ENCODE measurements at places on chromosomes 2 and 18. TPM values are rescaled to one million over a fixed set of nuclear protein-coding genes. Genes with fewer than 3 reads are reported as not detected.

GRCh38 chr2:235360446-235360845, 133.4 kb upstream of the AGAP1 start:
- no peak for DNase-seq
- H3K36me3 ChIP-seq, result no peaks in the 10 kb centered on the region
- no peaks in the 10 kb centered on the region for H3K27me3 ChIP-seq
- H3K4me1 ChIP-seq, result no peaks in the 10 kb centered on the region
- no peak overlapping the region for H3K27ac ChIP-seq

LHCGR gene
- not detected for total RNA-seq

DNA sequence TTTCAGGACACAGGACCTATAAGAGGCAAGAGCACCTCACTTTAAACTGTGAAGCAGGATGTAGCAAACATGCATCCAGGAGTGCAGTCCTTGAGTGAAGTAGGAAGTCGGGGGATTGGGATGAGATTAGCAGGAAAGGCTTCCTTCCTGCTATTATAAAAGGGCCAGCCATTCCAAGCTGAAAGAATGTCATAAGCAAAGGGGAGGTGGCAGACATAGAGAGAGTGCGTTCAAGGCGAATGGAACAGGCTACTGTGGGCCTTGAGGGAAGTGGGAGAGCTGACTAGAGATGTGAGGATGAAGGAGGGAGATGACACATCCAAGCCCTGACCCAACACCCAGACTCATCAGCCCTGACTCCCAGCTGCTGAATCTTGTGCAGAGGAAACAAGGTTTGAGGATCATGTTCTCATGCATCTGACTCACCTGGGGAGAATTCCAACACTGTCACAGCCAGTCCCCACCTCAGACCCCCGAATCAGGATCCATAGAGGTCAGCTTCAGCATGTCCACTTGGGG, 63.9 kb downstream of the GYPC start:
- H3K27ac ChIP-seq, result no peak overlapping the region
- no peak overlapping the region for H3K4me3 ChIP-seq
- H3K27me3 ChIP-seq, result no peaks in the 10 kb centered on the region
- DNase-seq, result no peak
- H3K36me3 ChIP-seq, result no peaks in the 10 kb centered on the region
- H3K4me1 ChIP-seq, result no peaks in the 10 kb centered on the region

DNA sequence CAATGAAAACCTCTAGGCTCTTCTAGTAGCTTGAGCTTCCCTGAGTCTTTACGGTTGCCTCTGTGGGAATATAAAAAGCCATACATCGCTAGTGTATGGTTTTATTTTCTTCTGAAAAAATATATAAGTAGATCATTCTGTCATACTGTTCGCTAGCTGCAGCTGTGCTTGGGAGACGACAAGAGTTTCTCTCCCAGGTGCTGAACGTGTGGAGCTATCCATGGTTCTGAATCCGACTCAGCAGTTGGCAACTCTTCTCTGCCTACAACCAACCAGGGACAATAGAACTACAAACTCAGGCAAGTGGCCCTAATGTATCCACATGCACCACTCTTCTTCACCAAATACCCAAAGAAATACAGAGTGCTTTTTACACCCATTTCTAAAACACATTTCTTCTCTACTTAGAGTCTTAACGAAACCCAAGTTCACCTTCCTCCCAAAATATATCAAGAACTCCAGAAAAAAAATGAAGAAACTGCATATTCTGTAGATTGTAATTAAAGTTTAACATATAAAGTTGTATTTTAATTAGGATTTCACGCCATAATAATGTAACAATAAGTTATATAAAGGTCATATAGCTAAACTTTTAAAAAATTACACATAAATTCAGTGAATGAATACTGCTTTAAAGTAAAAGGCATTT, 2.2 kb upstream of the KCNH7 start:
- peak; percentile 78 for DNase-seq
- H3K4me1 ChIP-seq, result no peaks in the 10 kb centered on the region
- H3K4me3 ChIP-seq, result no peak overlapping the region
- H3K27me3 ChIP-seq, result no peaks in the 10 kb centered on the region
- no peak overlapping the region for H3K27ac ChIP-seq

SMYD1 gene
- total RNA-seq, result not detected

- H3K4me1 ChIP-seq, result no peaks in the 10 kb centered on the region
- no peak overlapping the region for H3K4me3 ChIP-seq
- no peaks in the 10 kb centered on the region for H3K36me3 ChIP-seq
- H3K27me3 ChIP-seq, result no peaks in the 10 kb centered on the region
These were observed 156.5 kb downstream of the CDH7 start for GRCh38 chr18:65907281-65907680.

OXER1 gene
- total RNA-seq, result 0.26 TPM

DNA sequence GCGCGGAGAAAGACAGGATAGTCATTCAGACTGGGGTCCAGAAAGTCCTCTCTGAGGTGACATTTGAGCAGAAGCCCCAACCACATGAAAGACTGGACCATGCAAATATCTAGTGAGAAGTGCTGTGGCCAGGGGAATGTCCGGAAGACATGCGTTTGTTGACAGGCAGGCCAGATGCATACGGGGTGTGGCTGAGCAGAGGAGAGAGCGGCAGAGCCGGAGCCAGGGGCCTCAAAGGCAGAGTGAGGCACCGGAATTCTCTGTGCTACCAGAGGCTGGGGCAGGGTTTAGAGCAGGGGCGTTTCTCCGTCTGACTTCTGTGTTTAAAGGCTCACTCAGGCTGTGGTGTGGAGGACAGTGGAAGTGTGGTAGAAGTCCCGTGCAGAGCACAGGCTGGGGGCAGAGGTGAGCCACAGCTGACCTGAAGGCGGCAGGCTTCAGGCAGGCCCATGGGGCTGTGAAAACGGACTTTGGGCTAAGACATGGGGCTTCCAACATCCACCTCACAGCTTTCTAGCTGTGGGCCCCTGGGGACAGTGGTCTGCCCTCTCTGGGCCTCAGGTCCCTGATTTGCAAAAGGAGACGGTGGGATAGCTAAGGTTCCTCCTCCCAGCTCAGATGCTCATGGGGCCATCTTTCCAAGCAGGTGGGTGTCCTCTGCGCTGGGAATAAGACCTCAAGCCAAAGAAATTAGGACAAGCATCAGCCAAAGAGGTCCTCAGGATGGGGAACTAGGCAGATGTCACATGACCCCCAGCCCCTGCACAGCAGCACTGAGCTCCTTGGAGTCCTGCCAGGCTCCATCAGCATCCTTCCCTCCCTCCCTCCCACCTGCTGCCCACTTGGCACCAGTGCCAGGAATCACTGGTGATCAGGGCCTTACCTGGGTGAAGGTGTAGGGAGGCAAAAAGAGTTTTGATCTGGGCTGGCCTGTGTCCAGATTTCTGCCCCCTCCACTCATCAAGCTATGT, 11.2 kb downstream of the RUFY4 start:
- H3K27me3 ChIP-seq, result peaks cover 5% of the 10 kb centered on the region
- DNase-seq, result no peak
- no peak overlapping the region for H3K4me3 ChIP-seq
- no peak overlapping the region for H3K27ac ChIP-seq

GRCh38 chr2:216548901-216549331, 50.3 kb downstream of the RPL37A start:
- H3K27ac ChIP-seq, result no peak overlapping the region
- H3K27me3 ChIP-seq, result no peaks in the 10 kb centered on the region
- no peaks in the 10 kb centered on the region for H3K36me3 ChIP-seq
- no peak for DNase-seq
- H3K4me1 ChIP-seq, result peaks cover 4% of the 10 kb centered on the region

DNA sequence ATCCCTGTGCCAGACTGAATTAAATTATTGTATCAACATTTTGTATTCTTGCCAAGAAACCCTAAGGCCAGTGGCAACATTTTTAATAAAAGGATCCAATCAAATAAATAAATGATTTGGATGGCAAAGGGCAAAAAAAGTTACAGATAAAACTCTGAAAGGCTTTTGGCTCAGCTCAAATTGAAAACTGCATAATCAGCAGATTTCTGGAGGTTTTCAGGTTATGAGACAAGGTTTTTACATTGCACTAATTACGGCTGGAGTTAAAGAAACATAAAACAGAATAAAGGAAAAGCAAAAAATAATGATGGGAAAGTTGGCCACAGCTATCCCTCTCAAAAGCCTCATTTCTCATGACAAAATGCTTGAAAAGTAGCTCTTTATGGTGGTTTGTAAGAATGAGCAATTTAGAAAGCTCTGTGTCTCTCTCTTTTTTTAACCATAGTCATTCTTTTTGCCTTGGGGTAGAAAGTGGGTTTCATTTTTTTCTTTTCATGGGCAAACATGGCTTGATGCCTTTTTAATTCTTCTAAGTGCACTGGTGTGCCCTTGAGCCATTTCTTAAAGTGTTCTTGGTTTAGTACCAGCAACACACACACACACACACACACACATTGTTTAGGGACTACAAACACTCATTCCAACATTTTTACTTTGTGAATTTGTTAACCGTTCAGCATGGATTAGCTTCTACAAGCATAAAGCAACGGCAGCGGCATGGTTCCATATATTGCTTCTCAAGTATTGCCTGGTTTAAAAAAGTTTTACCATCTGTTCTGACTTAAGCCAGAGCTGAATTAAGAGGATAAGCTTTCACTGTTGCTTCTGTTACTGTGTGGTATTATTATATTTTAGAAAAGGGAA, 747.1 kb upstream of the FSHR start:
- H3K4me1 ChIP-seq, result no peaks in the 10 kb centered on the region
- no peaks in the 10 kb centered on the region for H3K27me3 ChIP-seq
- no peak for DNase-seq
- no peak overlapping the region for H3K27ac ChIP-seq

CENPA gene
- 1.8 TPM for total RNA-seq

LIMS1 gene
- total RNA-seq, result 52.7 TPM

- no peaks in the 10 kb centered on the region for H3K36me3 ChIP-seq
- no peak for DNase-seq
- no peaks in the 10 kb centered on the region for H3K27me3 ChIP-seq
- no peaks in the 10 kb centered on the region for H3K4me1 ChIP-seq
- no peak overlapping the region for H3K4me3 ChIP-seq
- H3K27ac ChIP-seq, result no peak overlapping the region
These were observed 132.5 kb downstream of the FAM161A start for GRCh38 chr2:61721382-61721781.

CYP27A1 gene
- 40.6 TPM for total RNA-seq

DNA sequence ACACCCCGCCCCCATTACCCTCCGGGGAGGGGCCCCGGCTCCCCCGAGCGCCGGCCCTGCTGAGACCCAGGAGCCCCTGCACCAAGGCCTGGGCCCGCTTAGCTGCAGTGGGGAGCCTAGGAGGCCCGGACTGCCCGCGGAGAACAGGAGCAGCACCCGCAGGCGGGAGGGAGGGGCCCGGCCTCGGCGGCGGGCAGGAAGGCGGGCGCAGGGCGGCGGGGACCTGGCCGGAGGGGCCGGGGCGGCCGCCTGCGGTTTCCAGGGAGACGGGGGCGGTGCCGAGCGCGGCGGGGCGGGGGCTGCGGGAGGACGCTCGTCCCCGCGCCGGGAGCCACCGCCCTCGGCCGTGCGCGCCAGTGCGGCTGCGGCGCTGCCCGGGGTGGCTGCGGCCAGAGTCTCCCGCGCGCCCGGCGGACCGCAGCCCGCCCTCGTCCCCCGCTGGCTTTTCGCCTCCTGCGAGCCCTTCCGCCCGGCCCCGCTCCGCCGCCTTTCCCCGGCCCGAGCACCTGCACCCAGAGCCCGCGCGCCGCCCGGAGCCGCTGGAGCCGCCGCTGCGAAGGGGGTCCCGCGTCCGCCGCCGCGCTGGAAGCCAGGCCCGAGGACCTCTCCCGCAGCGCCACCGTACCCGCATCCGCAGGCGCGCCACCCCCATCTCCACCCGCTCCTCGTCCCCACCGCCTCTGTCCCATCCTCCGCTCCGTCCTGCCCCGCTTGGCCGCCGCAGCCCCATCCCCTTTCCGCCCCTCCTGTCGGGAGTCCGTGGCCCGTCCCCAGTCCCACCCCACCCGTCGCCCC, 17.2 kb downstream of the GPC1 start:
- H3K27me3 ChIP-seq, result no peaks in the 10 kb centered on the region
- H3K27ac ChIP-seq, result no peak overlapping the region
- peak overlapping the region; percentile 24 for H3K4me3 ChIP-seq
- H3K36me3 ChIP-seq, result no peaks in the 10 kb centered on the region

LOXL3 gene
- total RNA-seq, result 12.6 TPM

DNA sequence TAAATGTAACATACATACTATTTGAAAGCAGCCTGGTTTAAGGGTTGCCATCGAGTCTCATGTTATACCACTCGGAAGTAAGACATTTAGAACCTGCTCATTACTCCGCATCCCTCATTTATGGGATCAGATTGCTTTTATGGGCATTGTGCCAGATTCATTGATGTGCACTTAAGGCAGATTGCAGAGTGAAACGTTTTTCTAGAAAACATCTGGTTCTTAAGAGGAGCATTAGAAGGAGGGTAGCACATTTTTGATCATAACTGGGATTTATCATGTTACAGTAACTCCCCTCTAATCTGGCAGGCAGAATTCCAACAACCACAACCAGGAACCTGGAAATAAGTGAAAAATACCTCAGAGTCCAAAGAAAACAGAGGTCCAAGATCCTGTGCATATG, 74.2 kb upstream of the GALNT3 start:
- no peak overlapping the region for H3K27ac ChIP-seq
- DNase-seq, result peak; percentile 88
- no peaks in the 10 kb centered on the region for H3K36me3 ChIP-seq

NGEF gene
- total RNA-seq, result under 0.01 TPM

DNA sequence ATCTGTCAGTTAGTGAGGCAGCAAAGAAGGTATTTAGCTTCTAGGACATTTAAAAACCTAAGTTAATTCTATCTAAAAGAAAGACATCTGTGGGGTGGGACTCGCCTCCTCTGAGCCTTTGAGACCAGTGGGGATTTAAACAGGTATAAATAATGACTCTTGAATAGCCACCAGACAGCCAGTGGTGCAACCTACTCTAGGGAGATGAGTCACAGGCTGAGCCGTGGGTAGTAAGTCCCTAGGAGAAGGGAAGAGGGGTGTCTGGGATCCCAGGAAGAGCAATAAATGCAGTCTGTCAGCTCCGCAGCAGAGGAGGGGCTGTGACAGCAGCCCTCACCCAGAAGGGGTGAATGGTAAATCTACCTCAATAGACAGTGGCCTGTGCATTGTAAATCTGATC, 43.1 kb upstream of the GALNT3 start:
- H3K4me1 ChIP-seq, result no peaks in the 10 kb centered on the region
- no peaks in the 10 kb centered on the region for H3K27me3 ChIP-seq
- H3K27ac ChIP-seq, result no peak overlapping the region
- no peaks in the 10 kb centered on the region for H3K36me3 ChIP-seq

CXCR1 gene
- not detected for total RNA-seq

- no peaks in the 10 kb centered on the region for H3K27me3 ChIP-seq
- no peak overlapping the region for H3K4me3 ChIP-seq
- DNase-seq, result no peak
- H3K27ac ChIP-seq, result no peak overlapping the region
- no peaks in the 10 kb centered on the region for H3K36me3 ChIP-seq
These were observed 3.2 kb upstream of the KIDINS220 start for GRCh38 chr2:8840475-8841091.

- DNase-seq, result peak; percentile 49
- H3K4me3 ChIP-seq, result no peak overlapping the region
- peak overlapping the region; percentile 59 for H3K27ac ChIP-seq
- H3K4me1 ChIP-seq, result peaks cover 21% of the 10 kb centered on the region
These were observed 62.8 kb downstream of the DTNA start for GRCh38 chr18:34772887-34773286.
